ENCODE measurements at places on chromosomes 3 and 15.

DNA sequence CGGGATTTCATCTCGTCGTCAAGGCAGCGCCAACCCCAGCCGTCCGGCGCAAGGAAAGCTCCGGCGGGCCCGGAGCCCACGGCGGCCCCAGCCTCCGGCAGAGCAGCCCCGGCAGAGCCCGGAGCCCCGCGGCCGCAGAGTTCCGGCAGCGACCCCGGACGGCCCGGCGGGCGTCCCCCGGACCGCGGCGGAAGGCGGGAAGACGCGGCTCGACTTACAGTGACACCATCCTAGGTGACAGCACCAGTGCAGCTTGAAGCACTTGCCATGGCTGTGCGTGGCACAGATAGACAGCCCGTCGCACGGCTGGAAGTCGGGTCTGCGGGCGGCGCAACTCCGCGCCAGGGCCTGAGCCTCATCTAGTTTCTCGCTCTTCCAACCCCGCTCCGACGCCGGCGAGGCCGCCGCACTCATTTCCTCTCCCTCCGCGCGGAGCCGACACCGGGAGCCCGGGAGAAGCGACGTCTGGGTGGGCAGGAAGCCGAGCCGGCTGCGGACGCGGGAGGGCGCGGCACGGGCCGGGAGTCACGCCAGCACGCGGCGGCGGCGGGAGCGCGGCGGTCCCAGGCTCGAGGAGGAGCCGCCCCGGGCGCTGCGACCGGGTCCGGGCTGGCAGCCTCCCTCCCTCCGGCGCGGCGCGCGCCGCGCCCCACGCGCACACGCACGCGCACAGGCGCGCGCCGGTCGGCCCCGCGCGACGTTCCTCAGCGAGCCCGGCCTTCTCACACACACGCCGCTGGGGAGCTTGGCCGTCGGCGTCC, at the start of gene C3orf70:
C3orf70 (minus strand) TSS at position 651 of the 761 bp plus-strand sequence; CDS start at position 414, 237 bp downstream.
- no peak for DNase-seq

GRCh38 chr15:93360318-93360717, 271.3 kb upstream of the RGMA start:
- DNase-seq: no peak

DNA sequence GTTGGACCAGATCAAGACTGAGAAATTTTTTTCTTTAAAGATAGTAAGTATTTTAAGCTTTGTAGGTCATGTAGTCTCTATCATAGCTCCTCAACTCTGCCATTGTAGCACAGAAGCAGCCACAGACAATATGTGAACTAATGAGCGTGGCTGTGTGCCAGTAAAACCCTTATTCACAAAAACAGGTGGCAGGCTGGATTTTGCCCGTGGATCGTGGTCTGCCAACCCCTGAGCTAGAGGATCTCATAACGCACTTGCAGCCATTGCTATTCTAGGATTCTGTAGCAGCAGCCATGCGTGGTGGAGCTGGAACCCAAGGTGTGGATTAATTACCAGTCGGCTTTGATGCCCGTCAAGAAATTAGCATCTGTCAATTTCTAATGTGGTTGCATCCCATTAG, 68.7 kb upstream of the PLXNA1 start:
- no peak for DNase-seq

GRCh38 chr3:190499122-190499521, 14.8 kb upstream of the IL1RAP start:
- DNase-seq: no peak

DNA sequence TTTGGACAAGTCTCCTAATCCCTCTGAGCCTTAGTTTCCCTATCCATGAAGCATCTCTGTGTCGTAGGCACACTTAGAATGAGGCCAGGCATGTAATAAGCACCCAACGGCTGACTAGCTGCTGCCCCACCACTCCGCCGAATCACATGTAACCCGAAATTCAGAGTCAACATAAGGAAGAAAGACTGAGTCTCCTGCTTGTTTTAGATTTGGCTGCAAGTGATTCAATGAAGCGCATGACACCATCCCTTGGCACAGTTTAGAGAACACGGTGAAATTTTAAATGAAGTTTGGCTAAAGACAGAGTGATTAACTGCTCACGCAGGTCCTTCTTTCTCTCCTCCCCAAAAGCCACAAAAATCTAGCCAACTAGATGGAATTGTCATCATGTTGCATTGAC, 279.2 kb downstream of the TLE3 start:
- DNase-seq: no peak

GRCh38 chr3:125480656-125481374, 39.2 kb downstream of the SNX4 start:
- DNase-seq: no peak

GRCh38 chr15:74062236-74062635, 20.1 kb downstream of the GOLGA6A start:
- DNase-seq: no peak

DNA sequence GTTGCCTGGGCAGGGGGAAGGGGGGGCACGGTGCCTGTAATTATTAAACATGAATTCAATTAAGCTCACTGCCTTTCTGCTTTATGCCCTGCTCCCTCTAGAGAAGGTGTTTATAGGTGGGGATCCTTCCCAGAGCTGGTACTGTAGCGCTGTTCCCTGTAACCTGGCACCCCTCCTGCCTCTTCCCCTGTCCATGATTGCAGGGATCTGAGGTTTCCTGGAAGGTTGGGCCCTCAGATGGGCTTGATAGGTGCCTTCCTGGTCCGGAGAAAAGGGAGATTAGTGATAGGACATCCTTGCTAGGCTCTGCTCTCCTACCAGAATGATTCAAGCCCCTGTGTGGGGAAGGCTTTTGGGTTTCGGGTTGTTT, 2.1 kb upstream of the FAM131A start:
- DNase-seq: no peak
